ENCODE measurements at places on chromosomes 16 and 17.

GRCh38 chr16:53519417-53520091 is 16.5 kb upstream of the AKTIP start:
- DNase-seq = no peak

- DNase-seq = no peak
These were observed 9.0 kb upstream of the MILR1 start for GRCh38 chr17:64439956-64440355.

DNA sequence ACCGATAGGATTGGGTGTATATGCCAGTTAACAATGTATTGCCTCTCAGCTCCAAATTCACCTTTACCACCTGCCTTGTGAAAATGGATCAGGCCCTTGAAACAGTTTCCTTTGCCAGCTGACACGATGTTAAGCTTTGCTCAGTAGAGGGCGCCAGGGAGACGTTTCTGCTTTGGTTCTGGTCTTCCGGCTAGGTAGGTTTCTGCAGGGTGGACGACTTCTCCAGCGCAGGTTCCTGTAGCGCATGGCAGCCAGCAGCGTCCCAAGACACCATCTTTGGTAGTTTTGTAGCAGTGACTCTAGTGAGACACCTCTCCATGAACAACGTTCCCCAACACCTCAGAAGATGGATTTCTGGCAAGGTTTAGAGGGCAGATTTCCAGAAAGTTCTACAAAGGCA is 24.0 kb downstream of the SYCE1L start:
- DNase-seq = no peak

DNA sequence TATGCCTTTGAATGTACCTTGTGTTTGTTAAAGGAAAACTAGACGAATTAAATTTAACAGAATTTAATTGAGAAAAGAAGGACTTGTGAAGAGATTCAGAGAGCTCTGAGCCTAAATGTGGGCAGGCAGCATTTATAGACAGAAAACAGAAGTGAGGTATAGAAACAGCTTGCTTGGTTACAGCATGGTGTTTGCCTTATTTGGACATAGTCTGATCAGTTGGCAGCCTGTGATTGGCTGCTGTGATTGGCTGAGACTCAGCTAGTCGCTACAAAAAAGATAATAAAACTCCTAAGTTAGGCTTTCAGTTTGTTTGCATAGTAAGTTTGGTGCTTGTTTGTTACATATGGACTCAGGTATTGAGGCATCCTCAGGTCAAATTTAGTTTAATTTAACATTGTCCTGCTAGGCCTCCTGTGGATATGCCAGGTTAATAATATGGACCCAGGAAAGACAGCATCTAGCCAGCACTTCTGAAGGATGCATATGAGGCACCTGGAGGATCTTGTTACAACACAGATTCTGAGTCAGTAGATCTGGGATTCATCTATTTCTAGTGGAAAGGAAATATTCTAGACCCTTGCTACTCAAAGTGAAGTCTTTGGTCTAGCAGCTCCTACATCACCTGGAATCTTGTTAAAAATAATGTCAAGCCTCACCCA is 43.4 kb downstream of the SLFN5 start:
- no peak for DNase-seq

DNA sequence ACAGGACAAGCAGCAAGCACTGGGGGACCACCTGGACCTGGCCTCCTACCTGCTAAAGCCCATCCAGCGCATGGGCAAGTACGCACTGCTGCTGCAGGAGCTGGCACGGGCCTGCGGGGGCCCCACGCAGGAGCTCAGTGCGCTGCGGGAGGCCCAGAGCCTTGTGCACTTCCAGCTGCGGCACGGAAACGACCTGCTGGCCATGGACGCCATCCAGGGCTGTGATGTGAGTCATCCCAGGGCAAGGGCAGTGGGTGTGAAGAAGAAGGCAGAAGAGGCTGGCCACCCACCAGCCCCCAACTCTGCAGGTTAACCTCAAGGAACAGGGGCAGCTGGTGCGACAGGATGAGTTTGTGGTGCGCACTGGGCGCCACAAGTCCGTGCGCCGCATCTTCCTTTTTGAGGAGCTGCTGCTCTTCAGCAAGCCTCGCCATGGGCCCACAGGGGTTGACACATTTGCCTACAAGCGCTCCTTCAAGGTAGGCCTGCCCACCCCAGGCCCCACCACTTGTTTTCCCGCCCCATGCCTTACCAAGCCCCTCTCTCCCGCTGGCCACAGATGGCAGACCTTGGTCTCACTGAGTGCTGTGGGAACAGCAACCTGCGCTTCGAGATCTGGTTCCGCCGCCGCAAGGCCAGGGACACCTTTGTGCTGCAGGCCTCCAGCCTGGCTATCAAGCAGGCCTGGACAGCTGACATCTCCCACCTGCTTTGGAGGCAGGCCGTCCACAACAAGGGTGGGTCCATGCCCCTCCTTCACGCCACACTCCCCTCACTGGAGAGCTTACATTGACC is 7.3 kb downstream of the PLEKHG4 start:
- DNase-seq = no peak

DNA sequence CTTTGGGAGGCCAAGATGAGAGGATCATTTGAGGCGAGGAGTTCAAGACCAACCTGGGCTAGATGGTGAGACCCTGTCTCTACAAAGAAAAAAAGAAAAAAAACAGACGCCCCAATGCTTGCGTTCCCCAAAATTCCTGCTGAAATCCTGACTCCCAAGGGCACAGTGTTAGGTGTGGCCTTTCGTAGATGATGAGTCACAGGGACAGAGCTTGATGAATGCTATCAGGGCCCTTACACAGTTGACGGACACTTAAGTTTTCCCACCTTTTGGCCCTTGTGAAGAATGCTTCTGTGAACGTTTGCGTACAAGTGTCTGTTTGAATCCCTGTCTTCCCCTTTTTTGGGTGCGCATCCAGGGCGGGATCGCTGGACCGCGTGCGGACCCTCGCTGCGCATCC is 16.5 kb upstream of the ZNF750 start:
- DNase-seq = no peak

GRCh38 chr17:47719411-47720152 is 13.5 kb upstream of the TBX21 start:
- peak; percentile 58 for DNase-seq

DNA sequence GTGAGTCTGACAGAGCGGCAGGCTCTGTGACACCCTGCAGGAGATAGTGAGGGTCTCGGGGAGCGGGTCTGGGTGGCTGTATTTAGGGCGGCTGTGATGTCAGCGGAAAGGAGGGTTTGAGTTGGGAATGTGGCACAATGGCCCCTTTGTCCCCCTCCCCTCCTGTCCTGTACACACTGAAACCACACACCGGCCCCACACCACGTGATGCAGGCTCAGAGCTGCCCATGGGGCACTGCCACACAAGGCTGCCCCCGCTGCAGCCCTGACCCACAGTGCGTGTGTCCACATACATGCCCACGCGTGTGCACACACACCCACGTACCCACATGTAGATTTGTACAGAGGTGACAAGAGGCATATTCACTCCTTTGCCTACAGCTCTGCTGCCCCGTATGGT is 15.3 kb downstream of the SGCA start:
- DNase-seq = no peak

- no peak for DNase-seq
These were observed 7.7 kb upstream of the SLC22A31 start for GRCh38 chr16:89207993-89208392.

GRCh38 chr17:82177761-82178498 is 34.7 kb downstream of the CCDC57 start:
- no peak for DNase-seq

DNA sequence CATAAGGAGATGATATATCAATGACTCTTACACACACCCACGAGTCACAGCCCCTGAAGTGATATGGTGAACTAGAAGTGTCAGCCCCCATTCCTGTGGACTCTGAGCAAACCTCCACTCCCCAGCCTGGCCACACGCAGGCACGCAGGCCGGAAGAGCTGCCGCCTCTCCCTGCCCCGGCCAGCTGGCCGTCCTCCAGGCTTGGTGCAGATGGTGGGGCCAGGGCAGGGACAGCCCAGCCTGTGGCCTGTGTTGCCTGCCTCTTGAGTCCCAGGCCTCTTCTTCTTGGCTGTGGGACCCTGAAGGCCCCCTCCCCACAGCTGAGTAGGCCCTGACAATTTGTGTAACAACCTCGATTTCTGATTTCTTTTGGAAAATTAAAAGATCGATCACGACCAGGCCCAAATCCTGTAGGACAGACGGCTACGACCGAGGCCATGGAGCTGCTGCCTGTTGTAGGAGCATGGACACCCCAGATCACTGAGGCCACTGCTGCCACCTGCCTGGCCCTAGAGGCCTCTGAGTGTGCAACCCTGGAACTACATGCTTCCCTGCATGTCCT is 10.0 kb upstream of the MPRIP start:
- no peak for DNase-seq

GRCh38 chr16:20624882-20625807 is 49.0 kb upstream of the ACSM2B start:
- DNase-seq = no peak

DNA sequence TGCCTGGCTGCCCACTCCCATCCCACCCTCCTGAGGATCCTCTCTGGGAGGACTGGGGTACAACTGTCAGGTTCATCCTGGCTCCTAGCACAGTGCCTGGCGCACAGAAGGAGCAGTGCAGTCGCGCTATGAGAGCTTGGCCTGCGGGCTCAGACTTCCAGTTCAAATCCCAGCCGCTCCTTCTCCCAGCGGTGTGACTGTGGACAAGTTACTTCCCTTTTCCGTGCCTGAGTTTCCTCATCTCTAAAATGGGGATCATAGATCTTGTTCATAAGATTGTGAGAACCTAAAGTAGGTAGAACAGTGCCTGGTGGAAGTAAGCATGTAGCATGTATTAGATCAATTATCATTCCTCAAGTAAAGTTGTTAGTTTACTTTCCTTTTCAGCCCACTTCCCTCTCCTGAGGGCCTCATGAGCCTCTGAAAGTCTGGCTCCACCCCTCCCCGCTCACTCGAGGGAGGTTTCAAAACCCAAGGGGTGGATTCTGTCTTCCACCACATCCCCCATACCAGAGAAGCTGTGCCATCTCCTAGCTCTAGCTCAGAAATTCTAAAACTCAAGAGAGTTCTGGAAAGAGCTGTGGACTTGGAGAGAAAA is 19.9 kb upstream of the COL1A1 start:
- DNase-seq = no peak

GRCh38 chr16:88487920-88488851 is 35.1 kb downstream of the ZFPM1 start:
- DNase-seq = no peak

DNA sequence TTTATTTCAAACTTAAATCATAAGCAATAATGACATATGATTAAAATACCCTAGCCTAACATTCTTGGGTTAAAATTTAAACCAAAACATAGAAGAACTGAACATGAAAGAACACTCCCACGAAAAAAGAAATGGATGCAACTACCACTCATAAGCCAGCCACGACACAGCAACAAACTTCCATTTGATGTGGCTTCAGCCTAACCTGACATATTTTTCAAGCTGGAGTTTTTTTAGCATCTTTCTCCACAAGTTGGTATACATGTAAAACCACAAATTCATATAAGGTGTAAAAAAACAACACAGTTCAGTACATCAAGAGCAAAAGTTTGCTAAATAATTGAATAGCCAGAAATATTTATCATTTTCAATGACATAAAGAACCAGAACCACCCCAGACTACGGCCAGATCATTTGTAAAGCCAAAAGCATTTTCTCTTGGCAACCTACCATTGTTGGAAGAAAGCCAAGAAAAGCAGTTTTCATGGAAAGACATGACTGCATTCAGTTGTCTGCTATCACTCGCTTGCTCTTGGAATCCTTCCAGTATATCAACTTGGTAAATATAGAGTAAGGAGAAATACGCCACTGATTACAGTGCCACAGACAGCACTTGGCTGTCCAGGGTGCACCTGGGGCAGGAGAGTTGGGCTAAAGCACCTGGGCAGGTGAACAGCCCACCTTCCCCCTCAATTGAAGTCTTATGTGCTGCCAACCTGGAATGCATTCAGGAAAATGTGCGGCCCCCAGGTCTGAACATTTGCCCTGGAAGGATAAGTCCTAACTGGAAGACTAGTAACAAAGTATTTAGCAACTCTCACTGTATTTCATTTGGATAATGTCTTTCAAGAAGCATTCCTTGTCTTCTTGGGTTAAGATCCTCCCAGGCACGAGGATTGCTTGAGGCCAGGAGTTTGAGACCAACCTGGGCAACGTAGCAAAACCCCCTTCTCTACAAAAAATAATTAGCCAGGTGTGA is 60.5 kb downstream of the CREBBP start:
- no peak for DNase-seq

- DNase-seq = no peak
These were observed 26.2 kb upstream of the NUDT7 start for GRCh38 chr16:77696149-77696548.
